ENCODE measurements at places on chromosomes 4 and X.

GRCh38 chr4:187656959-187657358, 338.6 kb upstream of the ZFP42 start:
- DNase-seq, result no peak

- DNase-seq, result no peak
These were observed at the start of gene CCDC160 for GRCh38 chrX:134236626-134237614. Gene CCDC160, plus strand, starts transcription at chrX:134237182. Its CDS starts 7,619 bp downstream, at chrX:134244801.

DNA sequence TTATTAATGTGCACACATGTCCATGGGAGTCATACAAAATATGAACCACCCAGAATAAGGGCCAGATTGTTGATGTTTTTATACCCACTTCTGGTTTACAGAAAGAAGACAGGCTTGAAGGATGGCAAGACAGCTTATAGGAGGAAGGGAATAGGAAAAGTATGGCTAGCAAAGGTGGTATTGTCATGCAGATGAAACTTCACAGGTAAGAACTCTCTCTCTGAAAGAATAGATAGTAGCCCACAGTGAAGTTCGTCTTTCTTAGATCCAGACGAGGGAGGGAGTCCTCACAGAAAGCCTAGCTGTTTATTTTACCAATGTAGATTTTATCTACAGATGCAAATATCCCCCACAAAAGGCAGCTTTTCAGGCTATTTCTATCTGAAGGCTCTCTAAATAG, 43.7 kb upstream of the SPIN4 start:
- no peak for DNase-seq

GRCh38 chr4:171919314-171919713, 106.1 kb downstream of the GALNTL6 start:
- DNase-seq, result no peak

DNA sequence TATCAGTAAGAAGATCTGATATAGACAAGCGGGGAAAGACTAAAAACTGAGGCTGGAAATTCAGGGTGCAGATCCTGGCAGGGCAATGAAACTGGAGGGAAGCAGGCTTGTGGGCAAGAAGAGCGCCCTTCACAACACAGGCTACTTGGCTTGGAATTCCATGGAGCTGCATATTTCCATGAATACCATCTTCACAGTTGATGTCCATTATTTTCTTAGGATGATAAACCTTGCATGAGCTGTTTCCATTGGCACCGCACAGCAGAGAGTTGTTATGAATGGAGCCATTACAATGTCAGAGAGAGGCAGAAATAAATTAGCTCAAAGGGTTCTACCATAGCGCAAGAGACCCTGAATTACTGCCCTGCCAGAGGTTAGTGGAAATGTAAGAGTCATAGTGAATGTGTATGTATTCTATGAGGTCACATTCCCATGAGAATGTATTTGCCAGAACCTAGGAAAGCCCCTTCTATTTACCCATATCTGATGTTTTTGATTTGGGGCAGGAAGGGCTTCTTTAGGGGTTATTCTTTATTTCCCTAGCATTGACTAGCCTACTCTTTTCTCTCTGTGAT, 215.6 kb downstream of the PALLD start:
- no peak for DNase-seq

GRCh38 chr4:139876337-139876941, 210.8 kb downstream of the MGST2 start:
- no peak for DNase-seq

DNA sequence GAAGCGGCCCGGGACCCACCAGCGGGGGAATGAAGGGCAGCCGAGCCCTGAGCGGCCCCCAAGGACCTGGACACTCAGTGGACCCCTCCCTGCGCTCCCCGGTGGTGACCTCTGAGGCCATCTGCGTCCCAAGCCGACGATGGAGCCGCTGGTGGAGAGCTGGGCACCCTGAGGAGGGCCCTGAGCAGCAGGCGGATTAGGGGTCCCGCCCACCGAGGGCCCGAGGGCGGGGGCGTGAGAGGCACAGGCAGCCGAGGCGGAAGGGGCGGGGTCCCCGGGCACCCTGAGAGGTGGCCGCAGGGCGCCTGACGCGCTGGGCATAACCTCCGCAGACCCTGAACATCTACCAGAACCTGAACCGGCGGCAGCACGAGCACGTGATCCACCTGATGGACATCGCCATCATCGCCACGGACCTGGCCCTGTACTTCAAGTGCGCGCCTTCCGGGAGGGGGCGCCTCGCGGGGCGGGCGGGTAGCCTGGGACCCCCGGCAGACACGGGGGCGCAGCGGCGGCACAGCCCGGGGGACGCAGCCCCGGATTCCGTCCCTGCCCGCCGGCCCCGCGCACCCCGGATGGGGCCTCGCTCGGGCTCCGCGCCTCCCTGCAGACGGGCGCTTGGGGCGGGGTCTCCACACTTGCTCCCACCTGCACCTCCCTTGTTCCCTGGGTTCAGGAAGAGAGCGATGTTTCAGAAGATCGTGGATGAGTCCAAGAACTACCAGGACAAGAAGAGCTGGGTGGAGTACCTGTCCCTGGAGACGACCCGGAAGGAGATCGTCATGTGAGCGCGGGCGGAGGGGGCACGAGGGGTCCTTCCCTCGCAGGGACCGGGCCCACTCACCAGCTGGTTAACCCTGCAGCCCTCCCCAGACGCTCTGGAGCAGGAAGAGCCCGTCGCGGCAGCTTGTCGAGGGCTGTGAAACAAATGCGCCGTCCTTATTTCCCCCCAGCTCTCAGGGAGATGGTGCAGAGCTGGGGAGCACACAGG, 10.3 kb downstream of the ATP5ME start:
- DNase-seq, result no peak

DNA sequence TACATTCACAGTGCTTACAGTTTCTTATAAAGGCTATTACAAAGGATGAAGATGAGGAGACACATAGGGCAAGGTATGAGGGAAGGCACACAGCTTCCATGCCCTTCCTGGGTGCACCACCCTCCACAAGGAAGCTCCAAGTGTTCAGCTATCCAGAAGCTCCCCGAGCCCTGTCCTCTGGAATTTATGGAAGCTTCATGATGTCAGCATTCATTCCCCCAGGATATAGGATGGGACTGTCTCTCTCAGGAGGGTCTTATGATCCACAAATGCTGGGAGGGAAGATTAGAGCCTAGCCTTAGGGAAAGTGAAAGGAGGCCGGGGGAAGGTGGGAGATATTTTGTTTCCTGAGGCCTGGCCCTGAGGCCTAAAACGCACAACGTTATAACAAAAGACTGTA, 236.0 kb downstream of the ANK2 start:
- DNase-seq, result no peak

- DNase-seq, result no peak
These were observed 408.8 kb downstream of the MAPK10 start for GRCh38 chr4:85951099-85951498.

DNA sequence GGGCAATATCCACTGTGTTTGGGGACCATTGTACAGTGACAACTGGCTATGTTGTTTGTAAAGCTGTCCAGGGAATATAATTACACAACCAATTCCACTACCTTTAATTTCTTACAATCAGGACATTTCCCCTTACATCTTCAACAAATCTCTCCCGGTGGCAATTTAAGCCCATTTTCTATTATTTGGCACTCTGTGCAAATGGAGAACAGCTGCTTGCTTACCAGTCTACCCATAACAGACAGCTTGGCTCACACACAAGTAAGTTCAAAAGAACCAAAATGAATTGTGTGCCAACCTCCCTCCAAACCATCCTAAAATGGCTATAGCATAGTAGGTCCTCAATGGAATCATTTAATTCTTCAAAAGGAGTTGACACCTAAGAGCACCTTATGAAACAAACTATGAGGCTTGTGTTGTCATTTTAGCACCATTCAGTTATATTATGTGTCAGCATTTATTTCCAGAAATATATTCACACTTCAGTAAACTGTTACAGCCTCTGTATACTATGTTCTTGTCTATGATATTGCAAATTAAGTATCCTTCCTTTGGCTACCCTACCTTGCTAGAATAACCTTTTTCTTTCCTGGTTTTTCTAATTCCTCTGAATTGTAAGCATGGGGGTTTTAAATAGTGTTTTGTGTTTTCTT, 18.4 kb downstream of the GABRA4 start:
- DNase-seq, result no peak

DNA sequence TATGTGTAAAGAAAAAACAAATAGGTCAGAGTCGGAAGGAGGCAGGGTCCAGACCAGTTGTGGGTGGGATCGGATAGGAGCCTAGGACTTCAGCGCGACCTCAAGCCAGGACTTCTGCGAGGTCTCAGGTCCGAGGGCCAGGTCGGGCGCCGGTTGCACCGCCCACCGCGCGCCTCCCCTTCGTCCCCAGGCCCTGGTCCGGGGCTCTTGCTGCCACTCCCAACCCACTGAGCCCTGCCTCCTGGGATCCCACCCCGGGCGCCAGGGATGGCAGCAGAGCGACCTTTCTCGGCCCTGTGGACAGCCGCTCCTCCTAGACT, 12.3 kb downstream of the PITX2 start:
- no peak for DNase-seq
